ENCODE measurements at places on chromosomes 4 and X.

GRCh38 chr4:25637581-25638220, 17.9 kb upstream of the SLC34A2 start:
- DNase-seq: no peak

- no peak for DNase-seq
Measured at GRCh38 chrX:28491941-28492340, 95.3 kb upstream of the IL1RAPL1 start.

- no peak for DNase-seq
Measured at GRCh38 chr4:73885574-73886267, 16.5 kb downstream of the CXCL1 start.

GRCh38 chrX:87813566-87813965, 296.0 kb downstream of the KLHL4 start:
- DNase-seq: no peak

DNA sequence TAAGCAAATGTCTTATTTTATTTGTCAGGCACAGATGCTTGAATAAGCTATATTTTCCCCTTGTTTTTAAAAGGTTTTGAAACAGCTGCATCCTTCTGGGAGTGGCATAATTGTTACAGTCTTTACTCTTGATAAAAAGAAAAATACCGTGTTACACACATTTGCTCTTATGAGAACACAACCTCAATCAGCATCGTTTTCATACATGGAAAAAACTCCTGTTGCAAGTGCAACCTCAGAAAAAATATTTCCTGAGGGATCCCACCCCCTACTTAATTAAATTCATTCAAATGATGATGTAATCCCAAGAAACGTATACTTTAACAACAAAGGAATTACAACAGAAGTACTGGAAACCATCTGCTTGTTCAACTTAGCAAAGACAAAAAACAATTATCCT, 58.6 kb downstream of the SMAD1 start:
- no peak for DNase-seq

DNA sequence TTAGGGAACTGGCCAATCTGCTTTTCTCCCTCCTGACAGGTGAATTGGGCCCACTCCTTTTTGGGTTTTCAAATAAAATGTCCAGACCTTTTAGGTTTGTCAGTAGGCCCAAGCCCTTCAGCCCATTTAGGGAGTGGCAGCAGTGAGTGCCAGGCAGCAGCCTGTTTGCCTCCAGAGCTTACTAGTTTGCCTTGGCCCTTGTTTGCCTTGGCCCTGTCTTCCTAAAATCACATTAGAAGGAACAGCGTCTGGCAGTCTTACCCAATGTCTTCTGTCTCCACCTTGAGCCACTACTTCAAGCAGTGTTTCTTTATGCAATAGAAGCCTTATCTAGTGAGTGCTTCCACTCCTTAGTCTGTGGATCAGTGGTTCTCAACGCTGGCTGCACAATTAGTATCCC, 117.1 kb downstream of the TMEM164 start:
- no peak for DNase-seq

Data from NCI-H446 treated with DMSO at 0.1 percent for 48 hours (cell line).